ENCODE measurements at places on chromosomes 13 and 19. TPM values are rescaled to one million over a fixed set of nuclear protein-coding genes. Genes with fewer than 3 reads are reported as not detected.

Gene NAA16
- 22.8 TPM for total RNA-seq

Gene PCDH8
- not detected for total RNA-seq

Gene FFAR1
- not detected for total RNA-seq

Gene SCN1B
- 8.1 TPM for total RNA-seq

Gene CKM
- not detected for total RNA-seq

Gene RPS19
- total RNA-seq: 1,810 TPM

Gene DKKL1
- total RNA-seq: 4.4 TPM

Gene ZNF556
- total RNA-seq: not detected

Gene PTPRS
- total RNA-seq: 182 TPM

Gene GZMM
- total RNA-seq: not detected

Gene ANKLE1
- 0.99 TPM for total RNA-seq

Gene PSG3
- not detected for total RNA-seq

Gene KRTDAP
- total RNA-seq: not detected

Gene SCGB2B2
- 0.24 TPM for total RNA-seq

Gene ZNF132
- total RNA-seq: 1.2 TPM

Gene IL12RB1
- 0.50 TPM for total RNA-seq

Gene CEBPA
- total RNA-seq: 1.4 TPM

Gene EVI5L
- 27.6 TPM for total RNA-seq

Gene RUBCNL
- 0.78 TPM for total RNA-seq

Gene ADGRE2
- total RNA-seq: not detected

Gene TNPO2
- total RNA-seq: 79.0 TPM

Gene ZNF416
- total RNA-seq: 6.5 TPM
